Fibroblast of skin of back (primary cell): ENCODE measurements at places on chromosomes 6 and 20.

DNA sequence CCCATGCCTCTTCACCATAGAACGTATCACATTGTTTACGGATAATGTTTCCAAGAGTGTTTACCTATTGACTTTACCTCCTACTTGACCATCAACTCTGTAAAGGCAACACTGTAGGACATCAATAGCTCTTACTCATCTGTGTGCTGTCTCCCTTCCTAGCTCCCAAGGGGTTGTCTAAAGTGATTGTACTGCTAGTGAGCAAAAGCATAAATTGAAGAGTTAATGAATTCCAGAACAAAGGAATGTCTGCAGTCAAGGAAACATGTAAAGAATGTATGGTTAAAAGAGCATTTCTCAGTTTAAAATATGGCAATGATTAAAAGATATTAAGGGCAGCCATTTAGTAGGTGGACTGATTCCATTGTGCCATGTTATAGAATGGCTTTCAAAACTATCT is 985.4 kb downstream of the TBC1D32 start:
- DNase-seq: peak; percentile 77

DNA sequence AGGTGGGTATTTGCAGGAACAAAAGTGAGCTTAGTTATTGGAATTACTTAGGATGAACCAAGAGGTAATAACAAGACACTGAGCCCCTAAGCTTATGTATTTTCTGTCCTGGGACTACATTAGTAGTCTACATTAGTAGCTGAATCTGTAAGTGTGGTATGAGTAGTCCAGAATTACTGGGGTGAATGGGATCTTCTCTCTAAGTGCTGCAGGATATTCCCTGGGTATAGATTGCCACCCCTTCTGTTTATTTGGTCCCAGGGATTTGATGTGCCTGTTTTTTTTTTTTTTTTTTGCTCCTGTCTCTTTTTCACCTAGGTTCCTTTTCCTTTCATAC is 5.9 kb downstream of the CD2AP start:
- DNase-seq: no peak

DNA sequence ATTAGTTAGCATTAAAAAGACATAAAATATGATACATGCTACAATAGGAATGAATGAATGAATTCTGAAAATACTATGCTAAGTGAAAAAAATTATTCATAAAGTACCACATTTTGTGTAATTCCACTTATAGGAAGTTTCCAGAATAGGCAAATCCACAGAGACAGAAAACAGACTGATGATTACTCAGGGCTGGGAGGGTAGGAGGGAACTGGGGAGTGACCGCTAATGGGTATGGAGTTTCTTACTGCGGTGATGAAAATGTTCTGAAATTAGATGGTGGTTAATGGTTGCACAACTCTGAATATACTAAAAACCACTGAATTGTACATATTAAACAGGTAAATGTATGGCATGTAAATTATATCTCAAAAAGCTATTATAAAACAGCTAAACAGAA is 22.6 kb downstream of the FERMT1 start:
- DNase-seq: no peak

DNA sequence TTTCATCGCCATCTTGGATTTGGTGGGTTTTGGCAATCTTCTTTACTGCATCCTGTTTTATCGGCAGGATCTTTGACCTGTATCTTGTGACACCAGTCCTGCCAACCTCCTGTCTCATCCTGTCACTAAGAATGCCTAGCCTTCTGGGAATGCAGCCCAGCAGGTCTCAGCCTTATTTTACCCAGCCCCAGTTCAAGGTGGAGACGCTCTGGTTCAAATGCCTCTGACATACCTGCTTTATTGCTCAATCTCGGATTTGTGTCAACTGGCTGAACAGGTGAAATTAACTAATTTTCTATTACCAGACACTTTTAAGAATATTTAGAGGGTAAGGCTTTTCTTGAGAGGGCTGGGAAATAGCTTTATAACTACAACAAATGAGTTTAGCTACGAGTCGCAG is 102.5 kb downstream of the SASH1 start:
- no peak for DNase-seq

- peak; percentile 60 for DNase-seq
Measured at GRCh38 chr6:137829641-137830083, 37.4 kb upstream of the TNFAIP3 start.

DNA sequence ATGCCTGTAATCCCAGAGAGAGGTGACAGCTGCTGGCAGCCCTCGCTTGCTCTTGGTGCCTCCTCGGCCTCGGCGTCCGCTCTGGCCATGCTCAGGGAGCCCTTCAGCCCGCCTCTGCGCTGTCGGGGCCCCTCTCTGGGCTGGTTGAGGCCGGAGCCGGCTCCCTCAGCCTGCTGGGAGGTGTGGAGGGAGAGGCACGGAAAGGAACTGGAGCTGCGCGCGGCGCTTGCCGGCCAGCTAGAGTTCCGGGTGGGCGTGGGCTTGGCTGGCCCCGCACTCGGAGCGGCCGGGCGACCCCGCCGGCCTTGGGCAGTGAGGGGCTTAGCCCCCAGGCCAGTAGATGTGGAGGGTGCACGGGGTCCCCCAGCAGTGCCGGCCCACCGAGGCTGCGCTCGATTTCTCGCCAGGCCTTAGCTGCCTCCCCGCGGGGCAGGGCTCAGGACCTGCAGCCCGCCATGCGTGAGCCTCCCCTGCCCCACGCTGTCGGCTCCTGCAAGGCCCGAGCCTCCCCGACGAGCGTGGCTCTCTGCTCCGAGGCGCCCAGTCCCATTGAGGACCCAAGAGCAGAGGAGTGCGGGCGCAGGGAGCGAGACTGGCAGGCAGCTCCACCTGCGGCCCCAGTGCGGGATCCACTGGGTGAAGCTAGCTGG is 34.6 kb downstream of the C6orf52 start:
- no peak for DNase-seq

- no peak for DNase-seq
Measured at GRCh38 chr6:2680264-2680922, 70.3 kb downstream of the MYLK4 start.

DNA sequence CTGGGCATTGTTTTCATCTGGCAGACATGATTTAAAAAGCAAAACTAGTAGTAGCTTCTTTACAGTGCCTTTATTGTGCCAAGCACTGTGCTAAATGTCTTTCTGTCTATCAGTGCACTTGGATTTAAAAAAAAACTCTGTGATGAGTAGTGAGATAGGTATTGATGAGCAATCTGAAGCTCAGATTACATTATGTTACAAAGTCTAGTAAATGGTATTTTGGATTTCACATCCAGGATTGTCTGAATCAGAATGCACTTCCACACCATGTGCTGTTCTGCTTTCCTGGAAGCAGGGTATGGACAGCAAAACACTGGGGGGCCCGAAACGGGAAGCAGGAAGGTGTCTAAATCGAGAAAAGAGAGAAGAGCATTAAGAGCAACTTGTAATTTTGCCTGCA is 103.4 kb upstream of the CCN2 start:
- peak; percentile 81 for DNase-seq

DNA sequence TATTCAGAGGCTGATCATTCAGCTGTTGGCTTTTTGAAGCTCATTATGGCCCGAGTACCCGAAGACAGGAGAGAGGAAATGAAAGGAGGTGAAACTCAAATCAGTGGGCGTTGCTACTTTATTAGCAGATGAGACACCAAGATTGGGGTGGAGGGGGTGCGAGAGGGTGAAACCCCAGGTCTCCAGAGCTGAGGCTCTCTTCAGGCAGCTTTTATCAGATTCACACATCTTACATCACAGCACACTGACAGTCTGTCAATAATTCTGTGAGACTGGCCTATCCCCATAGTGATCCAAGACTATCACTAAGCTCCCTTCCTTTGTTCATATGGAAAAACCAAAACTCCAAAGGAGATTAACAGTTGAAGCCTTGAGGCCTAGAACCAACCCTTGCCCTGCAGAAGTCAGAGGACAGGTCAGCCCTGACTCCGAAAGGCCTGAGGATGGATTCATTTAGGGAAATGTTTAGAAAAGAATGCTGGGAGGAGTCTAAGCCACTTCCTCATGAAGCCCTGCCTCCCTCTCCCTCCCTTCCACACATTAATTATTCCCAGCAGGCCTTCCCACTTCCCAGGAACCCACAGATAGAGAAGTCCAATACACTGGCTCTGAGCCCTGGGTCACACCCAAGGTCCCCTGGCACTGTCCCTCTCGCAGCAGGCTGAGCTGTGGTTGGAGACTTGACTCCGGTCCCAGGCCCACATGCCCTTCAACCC is 23.2 kb downstream of the TRERF1 start:
- DNase-seq: peak; percentile 62

DNA sequence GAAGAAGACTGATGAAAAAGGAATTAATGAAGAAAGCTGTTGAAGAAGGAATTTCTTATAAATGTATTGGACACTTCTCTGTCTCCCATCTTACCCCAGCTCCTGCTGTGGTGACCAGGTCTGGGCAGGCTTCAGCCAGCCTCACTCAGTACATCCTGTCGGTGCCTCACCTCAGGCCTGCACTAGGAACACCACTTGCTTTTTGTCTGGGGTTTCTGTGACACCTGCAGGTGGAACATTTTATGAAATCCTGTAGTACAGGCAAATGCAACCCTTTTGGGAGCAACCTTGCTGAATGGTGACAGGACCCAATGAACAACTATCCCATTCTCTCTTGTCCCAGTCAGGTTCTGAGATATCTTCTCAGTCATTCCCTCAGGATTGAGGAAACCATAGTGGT is 129.7 kb downstream of the PRDM13 start:
- no peak for DNase-seq

- no peak for DNase-seq
Measured at GRCh38 chr6:166204852-166205650, 37.4 kb upstream of the TBXT start.

- peak; percentile 94 for DNase-seq
Measured at GRCh38 chr20:34222208-34222607, 19.0 kb upstream of the ASIP start.

GRCh38 chr6:70124882-70125545 is 177.9 kb downstream of the COL9A1 start:
- DNase-seq: peak; percentile 86

DNA sequence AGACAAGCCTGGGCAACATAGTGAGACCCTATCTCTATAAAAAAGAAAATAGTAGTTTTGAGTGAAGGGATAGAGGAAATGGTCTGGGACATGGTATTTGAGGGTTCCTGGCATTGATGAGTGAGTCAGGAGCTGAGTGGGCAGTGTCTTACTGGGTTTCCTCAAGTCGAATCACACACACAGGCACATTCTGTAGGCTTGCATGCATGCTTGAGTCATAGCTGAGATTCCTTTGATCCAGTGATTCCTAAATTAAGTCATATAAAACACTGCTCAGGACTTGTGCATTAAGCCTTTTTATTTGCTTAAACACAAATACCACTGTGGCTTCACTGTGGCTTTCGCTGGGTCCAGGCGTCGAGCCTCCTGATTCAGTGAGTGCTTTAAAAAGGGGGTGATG is 71.8 kb upstream of the TMEM181 start:
- peak; percentile 99 for DNase-seq

- no peak for DNase-seq
Measured at GRCh38 chr6:96478695-96479094, 42.9 kb upstream of the UFL1 start.

- no peak for DNase-seq
Measured at GRCh38 chr6:154245506-154245905, 111.1 kb downstream of the IPCEF1 start.
